ENCODE measurements at places on chromosomes 1 and 21.

DNA sequence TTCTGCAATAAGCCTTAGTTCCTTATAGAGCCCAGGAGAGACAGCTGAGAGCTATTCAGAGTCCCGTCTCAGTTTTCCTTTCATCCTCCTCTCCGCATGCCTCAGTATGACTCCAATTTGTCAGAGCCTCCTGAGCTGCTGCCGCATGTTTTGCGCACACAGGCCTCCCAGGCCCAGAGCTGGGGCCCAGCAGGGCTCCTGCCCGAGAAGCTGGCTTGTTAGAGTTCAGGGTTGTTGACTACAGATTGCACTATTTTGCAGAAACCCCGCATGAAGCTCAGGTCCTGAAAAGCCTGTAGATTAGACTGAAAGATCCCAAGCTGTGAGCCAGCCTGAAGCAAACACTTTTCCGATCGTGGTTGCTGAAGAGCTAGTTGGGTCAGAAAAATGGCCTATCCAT, 51.5 kb downstream of the IGSF5 start:
- no peak for DNase-seq

- DNase-seq = no peak
These were observed 528.6 kb downstream of the NEGR1 start for GRCh38 chr1:71753746-71754145.

GRCh38 chr1:101484689-101485338, 248.0 kb downstream of the S1PR1 start:
- DNase-seq = no peak

- no peak for DNase-seq
These were observed 9.5 kb downstream of the MR1 start for GRCh38 chr1:181043025-181043888.

GRCh38 chr1:21904454-21904703, 32.7 kb downstream of the HSPG2 start:
- no peak for DNase-seq

- no peak for DNase-seq
These were observed 3.1 kb upstream of the ACP6 start for GRCh38 chr1:147673406-147673805.
